Activated naive CD4-positive, alpha-beta T cell treated with anti-CD3 and anti-CD28 coated beads, Interleukin-2, amount 50 U/mL, for 16 hours (primary cell): ENCODE measurements at places on chromosomes 13 and 19.

DNA sequence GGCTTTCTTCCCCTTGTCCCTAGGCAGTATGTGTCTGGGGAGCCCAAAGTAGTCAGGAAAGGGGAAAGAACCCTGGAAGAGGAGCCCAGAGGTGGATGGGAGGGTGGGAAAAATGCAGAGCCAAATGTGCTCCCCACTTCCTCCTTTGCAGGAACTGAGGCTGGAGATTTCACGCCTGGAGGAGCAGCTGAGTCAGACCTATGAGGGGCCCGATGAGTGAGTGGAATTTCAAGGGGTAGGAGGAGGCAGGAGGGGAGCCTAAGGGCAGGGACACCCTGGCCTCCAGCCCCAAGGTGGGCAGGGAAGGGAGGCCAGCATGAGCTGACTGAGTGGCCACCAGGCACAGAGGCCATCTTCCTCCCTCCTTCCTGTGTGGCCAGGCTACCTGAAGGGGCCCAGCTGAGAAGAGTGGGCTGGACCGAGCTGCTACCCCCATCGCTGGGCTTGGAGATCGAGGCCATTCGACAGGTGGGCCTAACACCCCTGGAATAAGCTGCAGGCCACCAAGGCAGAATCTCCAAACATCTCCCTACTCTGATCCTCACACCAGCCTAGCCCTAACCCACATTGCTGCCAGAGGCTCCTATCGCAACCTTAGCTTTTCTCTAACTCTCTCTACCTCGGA is 14.3 kb downstream of the PTH2 start:
- DNase-seq = no peak

- no peak for DNase-seq
Measured at GRCh38 chr19:30066781-30067759, 125.0 kb downstream of the URI1 start.

DNA sequence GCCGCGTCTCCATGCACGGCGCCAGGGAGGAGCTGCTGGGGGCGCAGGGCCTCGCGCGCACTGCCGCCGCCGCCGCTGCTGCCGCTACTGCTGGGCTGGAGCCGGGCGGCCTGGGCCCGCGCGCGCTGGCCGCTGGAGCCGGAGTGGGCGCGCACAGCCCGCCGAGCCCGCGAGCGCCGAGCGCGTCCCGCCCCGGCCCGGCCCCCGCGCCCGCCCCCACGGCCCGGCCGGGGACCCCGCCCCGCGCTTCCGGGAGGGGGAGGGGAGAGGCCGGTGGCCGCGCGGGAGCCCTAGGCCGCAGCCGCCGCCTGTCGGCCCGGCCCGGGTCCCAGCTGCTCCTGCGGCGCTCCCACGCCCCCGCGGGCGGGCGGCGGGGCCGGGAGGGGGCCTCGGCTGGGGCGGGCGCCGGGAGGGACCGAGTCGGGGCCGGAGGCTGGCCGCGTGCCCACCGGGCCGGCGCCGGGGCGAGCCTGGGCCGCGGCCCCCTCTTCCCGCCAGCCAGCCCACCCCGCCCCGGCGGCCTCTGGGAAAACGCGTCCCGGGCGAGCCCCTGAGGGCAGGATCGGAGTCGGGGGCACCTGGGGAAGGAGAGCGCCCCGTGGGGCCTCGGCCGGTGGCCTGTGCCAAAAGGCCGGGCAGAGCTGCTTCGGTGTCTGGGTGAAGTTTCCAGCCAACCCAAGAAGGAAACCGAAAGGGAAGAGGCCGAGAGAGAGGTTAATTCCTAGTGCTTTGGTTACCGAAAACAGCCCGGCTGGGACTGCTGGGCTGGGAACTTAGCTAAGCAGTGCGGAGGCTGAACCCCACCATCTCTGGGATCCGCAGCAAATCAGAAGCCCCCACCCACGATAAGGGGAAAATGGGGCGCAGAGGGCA is at the start of gene STK24:
Gene STK24 (minus strand): TSS at position 145 of the 873 bp plus-strand sequence. CDS start 321 bp downstream, outside the sequence.
- peak; percentile 61 for DNase-seq

GRCh38 chr19:51485960-51486660 is 7.8 kb downstream of the CEACAM18 start:
- DNase-seq = no peak

DNA sequence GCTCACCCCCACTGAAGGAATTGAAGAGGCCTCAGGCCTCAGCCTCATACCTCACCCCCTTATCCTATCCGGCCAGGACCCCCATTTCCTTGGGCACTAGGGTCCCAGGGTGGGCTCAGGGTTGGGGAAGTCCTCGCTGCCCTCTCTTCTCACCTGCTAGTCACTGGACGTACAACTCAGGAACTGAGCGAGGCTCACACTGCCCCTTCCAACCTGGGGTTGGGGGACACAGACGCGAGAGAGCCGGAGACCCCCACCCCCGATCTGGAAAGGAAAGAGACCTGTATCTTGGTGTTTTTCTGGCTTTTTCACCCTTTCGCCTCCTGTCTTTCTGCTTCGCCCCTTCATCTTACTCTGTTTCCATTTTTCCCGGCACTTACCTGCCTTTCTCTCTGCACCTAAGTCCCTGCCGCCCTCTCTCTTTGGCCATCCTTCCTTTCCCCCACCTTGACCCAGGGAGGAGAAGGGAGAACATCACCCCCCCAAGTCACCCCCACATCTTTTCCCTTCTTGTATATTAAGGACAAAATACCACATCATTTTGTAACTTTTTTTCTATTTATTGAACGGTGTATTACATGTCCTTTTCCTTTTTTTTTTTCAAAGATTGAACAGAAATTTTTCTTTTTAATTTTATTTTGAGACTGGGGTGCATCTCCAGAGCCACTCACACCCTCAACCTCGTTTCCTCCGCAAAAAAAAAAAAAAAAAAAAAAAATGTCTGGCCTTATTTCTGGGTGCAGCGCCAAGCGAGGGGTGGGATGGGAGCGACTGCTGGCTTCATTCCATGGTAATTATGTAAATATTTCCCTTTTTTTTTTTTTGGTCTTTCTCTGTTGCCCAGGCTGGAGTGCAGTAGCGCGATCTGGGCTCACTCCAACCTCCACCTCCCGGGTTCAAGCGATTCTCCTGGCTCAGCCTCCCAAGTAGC is 36.6 kb downstream of the ZSWIM4 start:
- DNase-seq = no peak

DNA sequence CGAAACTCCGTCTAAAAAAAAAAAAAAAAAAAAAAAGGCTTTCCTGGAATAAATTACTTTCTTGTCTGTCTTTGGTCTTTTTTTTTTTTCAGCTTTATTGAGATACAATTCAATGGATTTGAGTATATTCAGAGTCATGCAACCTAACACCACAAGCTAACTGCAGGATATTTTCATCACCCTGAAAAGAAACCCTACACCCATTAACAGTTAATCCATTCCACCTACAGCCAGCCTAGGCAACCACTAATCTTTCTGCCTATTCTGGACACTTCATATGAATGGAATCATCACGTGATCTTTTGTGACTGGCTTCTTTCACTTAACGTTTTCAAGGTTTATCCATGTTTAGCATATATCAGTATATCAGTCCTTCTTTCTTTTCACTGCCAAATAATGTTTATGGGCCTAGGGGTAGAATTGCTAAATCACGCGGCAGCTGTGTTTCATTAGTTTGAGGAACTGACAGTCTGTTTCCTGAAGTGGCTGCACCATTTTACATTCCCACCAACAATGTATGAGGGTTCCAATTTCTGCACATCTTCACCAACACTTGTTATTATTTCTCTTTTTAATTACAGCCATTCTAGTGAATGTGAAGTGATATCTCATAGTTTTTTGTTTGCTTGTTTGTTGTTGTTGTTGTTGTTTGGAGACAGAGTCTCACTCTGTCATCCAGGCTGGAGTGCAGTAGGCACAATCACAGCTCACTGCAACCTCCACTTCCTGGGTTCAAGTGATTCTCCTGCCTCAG is 19.9 kb downstream of the LRFN3 start:
- no peak for DNase-seq

DNA sequence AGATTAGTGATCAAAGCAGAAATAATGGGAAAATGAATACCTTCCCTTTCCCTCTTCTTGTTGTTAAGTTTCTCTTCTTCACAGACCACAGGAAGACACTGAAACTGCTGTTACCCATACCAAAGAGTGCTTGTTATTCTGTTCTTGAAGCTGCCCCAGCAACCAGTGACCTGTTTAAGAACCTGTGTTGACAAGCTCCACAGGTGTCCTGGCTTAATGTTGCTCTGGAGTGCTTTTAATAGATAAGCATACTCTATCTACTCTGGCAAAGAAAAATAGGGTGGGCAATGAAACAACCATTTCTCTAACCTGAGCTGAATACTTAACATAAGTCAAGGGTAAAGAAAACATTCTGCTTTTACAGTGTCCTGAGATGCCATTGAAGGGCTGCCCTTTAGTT is 506.7 kb upstream of the GPC6 start:
- DNase-seq = no peak
